NCI-H1417 (cell line): ENCODE measurements at places on chromosomes 1 and 21.

- DNase-seq: peak; percentile 68
Measured at GRCh38 chr1:180155182-180155682, 563 bp downstream of the QSOX1 start.

GRCh38 chr1:168301664-168302320, 21.1 kb downstream of the TBX19 start:
- no peak for DNase-seq

GRCh38 chr1:70331962-70332361, 22.6 kb downstream of the ANKRD13C start:
- DNase-seq: no peak

DNA sequence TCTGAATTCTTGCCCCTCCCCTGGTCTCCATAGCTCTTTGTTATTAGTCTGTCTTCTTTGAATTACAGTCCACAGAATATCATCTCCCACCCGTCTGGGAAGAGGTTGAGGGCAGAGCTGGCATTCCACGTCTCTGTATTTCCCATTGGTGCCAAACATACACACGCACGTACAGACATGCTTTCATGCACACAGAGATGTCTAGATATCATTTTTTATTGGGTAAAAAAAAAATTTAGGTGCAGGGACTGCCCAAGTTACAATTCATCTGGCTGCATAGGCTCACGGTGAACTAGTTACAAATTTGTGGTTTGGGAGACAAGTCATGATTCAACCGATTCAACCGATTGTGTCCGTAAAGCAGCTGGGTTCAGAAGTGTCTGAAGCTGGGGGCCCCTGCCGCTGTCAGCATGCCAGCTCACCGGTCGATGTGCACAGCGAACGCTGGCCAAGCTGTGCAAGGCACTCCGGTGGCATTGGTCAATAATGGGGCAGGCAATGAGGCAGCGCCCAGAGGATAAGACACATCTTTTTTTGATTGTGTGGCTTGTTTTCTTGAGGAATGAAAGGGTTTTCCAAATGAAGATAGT, 73.7 kb downstream of the KCNN3 start:
- DNase-seq: no peak

DNA sequence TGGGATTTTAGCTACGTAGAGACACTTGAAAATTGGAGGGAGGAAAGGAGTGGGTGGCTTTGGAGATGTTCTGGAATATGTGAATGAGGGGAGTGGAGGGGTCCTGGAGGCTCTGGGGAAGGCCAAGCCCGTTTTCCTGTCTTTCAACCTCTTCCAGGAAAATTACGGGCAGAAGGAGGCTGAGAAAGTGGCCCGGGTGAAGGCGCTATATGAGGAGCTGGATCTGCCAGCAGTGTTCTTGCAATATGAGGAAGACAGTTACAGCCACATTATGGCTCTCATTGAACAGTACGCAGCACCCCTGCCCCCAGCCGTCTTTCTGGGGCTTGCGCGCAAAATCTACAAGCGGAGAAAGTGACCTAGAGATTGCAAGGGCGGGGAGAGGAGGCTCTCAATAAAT, 442 bp upstream of the RUSC1 start:
- no peak for DNase-seq

- no peak for DNase-seq
Measured at GRCh38 chr1:167430134-167430848, 88.0 kb downstream of the CD247 start.

GRCh38 chr1:207815913-207816291, 64.0 kb downstream of the CD46 start:
- DNase-seq: no peak

DNA sequence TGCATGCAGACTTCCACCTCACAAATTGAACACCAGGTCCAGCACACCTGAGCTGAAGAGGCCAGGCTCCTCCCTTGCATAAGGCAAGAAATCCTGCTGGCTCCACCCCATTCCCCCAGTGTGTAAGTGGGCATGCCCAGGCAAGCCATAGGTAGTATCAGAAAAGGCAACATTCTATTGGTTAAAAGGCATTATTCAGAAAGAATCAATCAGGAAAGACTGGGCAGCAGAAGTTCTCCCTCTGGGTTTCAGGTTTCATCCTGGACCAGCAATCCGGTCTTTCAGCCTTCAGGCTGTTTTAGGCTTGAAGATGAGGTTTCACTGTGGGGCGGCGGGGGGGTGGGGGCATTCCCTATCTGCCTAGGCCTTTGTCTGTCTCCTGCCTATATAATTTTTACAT, 42.0 kb upstream of the LHX8 start:
- no peak for DNase-seq

- DNase-seq: no peak
Measured at GRCh38 chr1:152783095-152783494, 3.0 kb upstream of the LCE1E start.

- DNase-seq: no peak
Measured at GRCh38 chr1:45079533-45079932, 67.5 kb downstream of the UROD start.

DNA sequence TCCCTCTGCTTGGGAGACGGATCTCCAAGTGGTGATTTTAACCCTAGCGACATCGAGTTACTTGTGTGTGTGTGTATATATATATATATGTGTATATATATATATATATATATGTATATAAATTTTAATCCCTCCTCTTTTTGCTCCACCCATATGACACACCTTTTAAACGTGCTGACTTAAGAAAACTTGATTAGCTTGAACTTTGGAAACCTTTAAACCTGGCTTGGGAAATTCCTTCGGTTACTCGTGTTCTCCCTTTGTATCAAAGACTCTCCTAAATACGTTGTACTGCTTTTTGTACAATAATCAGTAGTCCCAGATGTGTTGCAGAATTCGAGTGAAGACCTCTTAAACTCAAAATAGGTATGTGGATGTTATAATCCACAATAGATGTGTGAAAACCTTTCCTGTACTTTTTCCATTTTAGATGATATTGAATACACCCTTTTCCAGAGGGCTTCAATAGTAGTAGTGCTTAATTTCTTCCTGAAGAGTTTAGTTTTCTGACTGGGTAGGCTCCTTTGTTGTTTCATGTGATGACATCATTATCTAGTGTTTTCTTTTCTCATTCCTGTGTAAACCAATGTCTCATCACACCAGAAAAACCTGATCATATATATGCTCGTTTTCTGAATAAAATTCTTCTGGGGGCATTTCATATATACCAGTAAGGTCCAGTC, 1.4 kb downstream of the RNF11 start:
- no peak for DNase-seq

DNA sequence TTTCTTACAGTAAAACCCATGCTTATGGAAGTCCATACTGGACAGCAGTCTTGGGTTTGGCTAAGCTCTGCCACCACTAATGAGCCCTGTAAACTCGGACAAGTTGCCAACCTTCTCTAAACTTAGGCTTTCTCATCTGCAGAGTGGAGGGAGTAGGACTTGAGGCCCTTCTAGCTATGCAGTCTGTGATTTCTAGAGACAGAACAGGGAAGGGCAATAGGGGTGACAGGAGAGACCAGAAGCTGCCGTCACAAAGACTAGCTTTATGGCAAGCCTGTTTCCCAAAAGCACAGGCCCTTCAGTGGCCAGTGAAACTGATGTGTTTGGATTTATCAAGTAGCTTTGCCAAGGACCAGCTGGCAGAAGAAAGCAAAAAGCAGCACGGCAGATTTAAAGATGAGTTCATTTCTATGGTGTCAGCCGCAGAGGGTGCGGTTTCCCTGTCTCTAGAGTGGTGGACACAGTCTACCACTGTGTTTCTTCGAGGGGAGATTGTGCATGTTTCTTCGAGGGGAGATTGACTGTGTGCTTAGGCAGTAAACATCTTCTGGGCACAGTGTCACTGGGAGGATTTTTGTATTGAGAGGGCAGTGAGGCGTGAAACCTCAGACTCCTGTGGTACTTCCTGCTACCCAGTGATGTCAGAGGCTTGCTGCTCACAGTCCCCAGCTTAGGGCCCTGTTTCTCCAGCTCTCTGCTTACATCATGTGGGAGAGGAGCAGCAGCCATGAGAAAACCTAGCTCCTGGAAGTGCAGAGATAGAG, 119.0 kb downstream of the ROR1 start:
- DNase-seq: no peak

DNA sequence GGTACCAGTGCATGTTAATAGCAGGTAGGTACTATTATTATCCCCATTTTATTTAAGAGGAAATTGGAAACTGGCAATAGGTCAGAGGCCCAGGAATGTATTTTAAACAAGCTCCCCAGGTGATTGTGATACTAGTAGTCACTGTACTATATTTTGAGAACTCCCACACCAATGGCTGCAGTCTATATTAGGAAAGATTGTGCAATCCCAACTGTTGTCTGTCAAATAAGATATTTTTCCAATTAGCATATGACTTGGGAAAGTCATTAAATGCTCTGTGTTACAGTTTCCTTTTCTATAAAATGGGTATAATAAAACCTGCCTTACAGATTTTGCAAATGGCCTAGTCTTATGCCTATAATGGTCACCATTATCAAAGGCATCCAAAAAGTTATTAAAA, 94.2 kb upstream of the DMRTA2 start:
- no peak for DNase-seq

DNA sequence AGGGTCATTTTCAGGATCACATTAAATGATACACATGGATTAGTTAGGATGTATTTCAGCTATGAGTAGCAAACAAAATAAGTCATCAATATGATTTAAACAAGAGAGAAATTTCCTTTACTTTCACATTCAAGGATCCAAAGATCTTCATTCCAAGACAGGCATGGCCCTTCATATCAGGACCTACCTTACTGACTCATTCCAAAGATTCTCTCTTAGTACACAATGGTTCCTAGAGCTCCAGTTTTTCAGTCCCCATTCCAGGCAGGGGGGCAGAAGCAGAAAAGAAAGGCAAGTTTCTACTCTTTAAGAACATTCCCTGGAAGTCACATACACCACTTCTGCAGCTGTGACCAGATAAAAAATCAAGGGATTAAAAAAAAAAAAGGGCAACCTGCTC, 23.7 kb downstream of the RGS2 start:
- DNase-seq: no peak

GRCh38 chr1:150558303-150558704, 9.1 kb downstream of the ADAMTSL4 start:
- no peak for DNase-seq

DNA sequence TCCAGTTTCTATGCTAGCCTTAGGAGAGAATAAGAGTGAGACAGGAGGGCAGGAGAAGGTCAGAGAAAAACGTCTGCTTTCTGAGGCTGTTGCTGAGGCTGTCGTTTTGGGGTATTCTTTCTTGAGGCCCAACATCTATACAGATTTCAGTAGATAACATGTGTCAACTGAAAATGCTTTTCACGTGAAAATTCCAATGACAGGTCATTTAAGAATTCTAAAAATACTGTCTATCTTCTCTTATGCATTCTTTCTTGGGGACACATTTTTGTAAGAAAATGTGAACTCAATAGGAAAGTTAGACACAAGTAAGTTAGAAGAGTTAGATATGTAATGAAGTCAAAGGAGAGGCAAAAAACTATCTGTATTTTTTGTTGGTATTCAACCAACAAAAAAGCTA, 150.8 kb downstream of the TGFB2 start:
- DNase-seq: no peak
